ENCODE measurements at places on chromosomes 2 and 18.

DNA sequence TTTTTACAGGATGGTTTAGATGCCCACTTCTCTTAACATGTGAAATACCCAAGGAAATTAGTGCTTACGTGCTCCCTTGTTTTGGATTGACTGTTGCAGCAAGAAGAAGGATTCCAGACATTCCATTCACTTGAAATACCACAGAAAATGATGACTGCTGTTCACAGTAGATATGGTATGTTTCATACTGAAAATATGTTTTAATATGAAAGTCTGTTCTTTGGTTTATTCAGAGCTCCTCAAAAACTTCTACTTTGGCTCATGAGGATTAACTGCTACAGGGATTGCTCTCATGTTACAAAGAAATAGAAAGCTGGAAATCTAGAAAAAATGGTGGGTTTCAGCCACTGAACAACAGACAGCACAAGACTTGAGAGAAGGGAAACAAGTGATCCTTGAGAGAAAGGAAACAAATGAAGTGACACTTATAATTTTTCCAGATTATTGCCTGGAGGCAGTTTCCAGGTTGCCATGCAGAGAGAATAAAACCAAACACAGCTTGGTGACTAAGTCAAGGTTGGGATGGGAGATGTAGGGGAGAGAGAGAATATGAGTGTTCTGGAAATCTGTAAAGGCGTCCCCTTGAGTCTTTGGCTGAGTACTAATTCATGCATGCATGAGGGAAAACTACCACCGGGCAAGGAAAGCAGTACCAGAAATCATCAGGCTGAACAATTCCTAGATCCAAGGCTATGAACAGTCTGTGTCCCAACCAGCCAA, 348.1 kb downstream of the CLIP4 start:
- H3K4me3 ChIP-seq, result no peak overlapping the region
- no peaks in the 10 kb centered on the region for H3K36me3 ChIP-seq

GRCh38 chr2:6810961-6811360, 54.7 kb downstream of the CMPK2 start:
- peaks cover 77% of the 10 kb centered on the region for H3K27me3 ChIP-seq
- H3K27ac ChIP-seq, result no peak overlapping the region
- DNase-seq, result no peak
- H3K4me1 ChIP-seq, result no peaks in the 10 kb centered on the region

DNA sequence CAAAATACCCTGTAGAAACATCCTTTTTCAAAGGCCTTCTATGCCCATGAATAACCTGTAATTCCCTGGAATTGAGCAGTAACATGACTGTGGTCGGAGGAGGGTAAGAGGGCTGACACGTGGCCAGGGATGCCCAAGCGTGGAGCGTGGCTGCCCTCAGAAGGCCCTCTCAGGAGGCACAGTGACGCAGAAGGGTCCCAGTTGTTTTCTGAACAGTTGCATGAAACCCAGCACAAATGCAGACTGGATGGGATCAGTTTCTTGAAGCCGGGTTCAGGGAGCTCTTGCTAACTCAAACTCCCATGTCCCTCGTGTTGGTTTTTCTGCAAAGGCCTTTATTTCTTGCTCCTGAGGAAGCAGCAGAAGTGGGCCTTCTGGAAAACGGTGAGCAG, 237.0 kb downstream of the ALPK2 start:
- no peak overlapping the region for H3K4me3 ChIP-seq
- peaks cover 57% of the 10 kb centered on the region for H3K36me3 ChIP-seq
- DNase-seq, result no peak
- no peaks in the 10 kb centered on the region for H3K4me1 ChIP-seq

- H3K27me3 ChIP-seq, result no peaks in the 10 kb centered on the region
- no peak overlapping the region for H3K27ac ChIP-seq
- H3K4me1 ChIP-seq, result no peaks in the 10 kb centered on the region
- no peaks in the 10 kb centered on the region for H3K36me3 ChIP-seq
Measured at GRCh38 chr2:18106841-18107240, 228.4 kb downstream of the KCNS3 start.

DNA sequence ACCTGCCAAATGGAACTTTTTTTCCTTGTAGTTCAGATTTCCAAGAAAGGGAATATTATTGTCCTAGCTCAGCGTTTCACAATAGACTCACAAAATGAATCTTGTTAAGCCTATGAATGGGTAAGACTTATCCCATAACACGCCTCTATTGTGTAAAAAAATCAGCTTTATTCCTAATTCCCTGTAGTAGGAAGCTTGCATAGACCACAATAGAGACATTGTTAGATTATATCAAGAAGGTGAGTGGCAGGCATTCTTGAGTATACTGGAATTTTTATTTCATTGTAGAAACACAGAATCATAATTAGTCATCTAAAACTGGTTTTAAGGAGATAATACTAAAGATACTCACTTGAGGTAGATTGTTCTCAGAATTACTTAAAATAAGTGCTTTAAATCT, 46.5 kb upstream of the SLC30A6 start:
- no peak overlapping the region for H3K4me3 ChIP-seq
- H3K27ac ChIP-seq, result peak overlapping the region; percentile 61
- no peaks in the 10 kb centered on the region for H3K27me3 ChIP-seq
- H3K4me1 ChIP-seq, result peaks cover 25% of the 10 kb centered on the region
- H3K36me3 ChIP-seq, result no peaks in the 10 kb centered on the region

DNA sequence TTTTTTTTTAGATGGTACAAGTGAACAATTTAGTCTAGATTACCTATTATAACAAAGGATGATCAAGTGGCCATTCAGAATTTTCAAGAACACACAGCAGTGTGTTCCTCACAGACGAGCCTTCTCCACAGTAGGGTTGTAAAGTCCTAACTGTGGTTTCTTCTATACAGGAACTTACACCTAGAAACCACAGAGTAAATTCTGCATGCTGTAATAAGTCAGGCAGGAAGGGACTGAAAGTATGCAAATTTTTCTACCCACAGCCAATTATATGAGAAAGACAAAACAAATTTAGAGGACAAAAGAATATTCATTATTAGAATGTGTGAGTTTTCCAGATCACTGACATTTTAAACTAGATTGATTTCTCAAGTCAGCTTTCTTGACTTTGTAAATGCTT, 99.5 kb downstream of the RBMS1 start:
- H3K4me3 ChIP-seq, result no peak overlapping the region
- no peaks in the 10 kb centered on the region for H3K27me3 ChIP-seq
- DNase-seq, result no peak
- peaks cover 70% of the 10 kb centered on the region for H3K4me1 ChIP-seq

- no peak overlapping the region for H3K4me3 ChIP-seq
- no peak overlapping the region for H3K27ac ChIP-seq
- H3K36me3 ChIP-seq, result no peaks in the 10 kb centered on the region
- DNase-seq, result no peak
- peaks cover 36% of the 10 kb centered on the region for H3K27me3 ChIP-seq
Measured at GRCh38 chr2:6823111-6823510, 42.6 kb downstream of the CMPK2 start.

- no peak overlapping the region for H3K27ac ChIP-seq
- H3K36me3 ChIP-seq, result no peaks in the 10 kb centered on the region
- no peaks in the 10 kb centered on the region for H3K27me3 ChIP-seq
- H3K4me3 ChIP-seq, result no peak overlapping the region
Measured at GRCh38 chr2:215607766-215608165, 171.9 kb upstream of the FN1 start.

- H3K27me3 ChIP-seq, result no peaks in the 10 kb centered on the region
- no peak overlapping the region for H3K27ac ChIP-seq
- no peak overlapping the region for H3K4me3 ChIP-seq
- DNase-seq, result no peak
Measured at GRCh38 chr2:75428646-75429443, 131.9 kb downstream of the EVA1A start.

DNA sequence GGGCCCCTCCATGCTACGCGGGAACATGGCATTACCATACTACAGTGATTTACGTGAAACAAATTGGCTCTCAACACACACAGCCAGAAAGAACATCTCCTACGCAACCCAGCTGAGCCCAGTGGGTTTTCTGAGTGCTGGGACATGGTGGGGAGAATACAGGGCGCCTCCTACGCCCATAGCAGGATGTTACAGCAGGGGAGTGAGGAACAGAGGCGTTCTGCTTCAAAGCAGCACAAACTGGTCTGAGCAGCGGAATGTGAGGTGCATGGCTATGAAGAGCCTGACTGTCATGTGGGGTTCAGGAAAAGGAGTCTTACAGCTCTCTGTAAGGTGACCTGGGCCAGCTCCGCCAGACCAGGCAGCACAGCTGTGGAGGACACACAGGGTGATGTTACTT, 108.6 kb upstream of the REV1 start:
- no peaks in the 10 kb centered on the region for H3K36me3 ChIP-seq
- H3K27me3 ChIP-seq, result 0 out of 2 replicates have a peak, but pooled peaks cover 3% of the 10 kb centered on the region
- no peak overlapping the region for H3K4me3 ChIP-seq

DNA sequence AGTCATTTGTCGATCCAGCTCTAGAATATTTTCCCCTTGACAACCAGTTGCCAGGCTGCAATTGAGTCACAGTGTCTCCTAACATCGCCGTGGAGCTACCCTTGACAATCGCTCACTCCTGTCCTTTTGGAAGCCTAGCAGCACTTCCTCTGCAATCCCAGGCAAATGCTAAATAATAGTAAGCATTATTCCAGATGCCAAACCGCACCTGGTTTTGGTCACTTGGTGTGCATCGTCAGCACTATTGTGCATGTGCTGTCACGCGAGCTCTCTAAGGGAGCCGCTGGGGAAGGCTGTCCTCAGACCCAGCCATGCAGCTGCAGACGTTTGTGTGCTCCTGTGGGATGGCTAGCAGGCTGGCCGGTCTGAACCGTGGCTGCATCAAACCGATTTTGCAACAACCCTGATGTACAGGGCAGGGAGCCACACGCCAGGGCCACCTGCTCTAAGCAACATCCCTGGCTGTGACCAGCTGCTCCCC, 549.5 kb upstream of the ID2 start:
- no peak overlapping the region for H3K4me3 ChIP-seq
- no peak for DNase-seq
- H3K4me1 ChIP-seq, result no peaks in the 10 kb centered on the region
- H3K27me3 ChIP-seq, result no peaks in the 10 kb centered on the region

All from PC-3 (cell line).